ENCODE measurements at places on chromosomes 6 and 20. TPM values are rescaled to one million over a fixed set of nuclear protein-coding genes. Genes with fewer than 3 reads are reported as not detected.

DNA sequence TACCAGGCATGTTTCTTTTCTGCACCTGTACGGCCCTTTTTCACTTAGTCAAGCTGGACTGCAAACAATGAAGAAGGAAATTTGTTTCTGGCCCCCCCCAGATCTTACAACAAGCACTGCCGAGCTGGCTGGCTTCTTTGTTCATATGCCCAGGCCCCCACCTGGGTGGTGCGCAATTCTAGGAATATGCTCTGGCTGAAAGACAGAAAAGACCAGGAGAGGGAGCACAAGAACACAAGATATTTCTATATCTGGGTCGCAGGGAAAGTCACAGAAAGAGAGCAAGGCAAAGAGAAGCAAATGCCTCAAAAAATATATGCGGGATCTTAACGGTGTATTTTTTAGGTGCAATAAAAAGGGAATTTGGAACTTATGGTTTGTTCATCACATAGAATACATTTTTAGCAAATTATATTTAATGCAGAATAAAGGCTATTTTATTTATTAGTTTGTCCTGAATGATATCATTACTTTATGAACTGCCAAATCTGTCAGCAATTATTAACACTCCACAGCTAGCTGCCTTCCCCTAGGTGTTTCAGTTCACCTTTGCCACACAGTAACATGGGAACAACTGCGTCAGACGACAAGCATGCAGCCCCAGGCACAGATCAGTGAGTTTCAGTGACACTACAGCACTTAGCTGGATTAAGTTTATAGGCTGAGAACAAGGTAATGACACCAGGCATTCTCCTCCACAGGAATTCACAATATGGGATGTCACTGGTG lies 76.5 kb downstream of the GJA10 start:
- no peaks in the 10 kb centered on the region for H3K27me3 ChIP-seq
- H3K4me1 ChIP-seq, result peaks cover 15% of the 10 kb centered on the region
- no peak overlapping the region for H3K4me3 ChIP-seq
- H3K27ac ChIP-seq, result no peak overlapping the region
- no peaks in the 10 kb centered on the region for H3K36me3 ChIP-seq
- DNase-seq, result peak; percentile 64

DNA sequence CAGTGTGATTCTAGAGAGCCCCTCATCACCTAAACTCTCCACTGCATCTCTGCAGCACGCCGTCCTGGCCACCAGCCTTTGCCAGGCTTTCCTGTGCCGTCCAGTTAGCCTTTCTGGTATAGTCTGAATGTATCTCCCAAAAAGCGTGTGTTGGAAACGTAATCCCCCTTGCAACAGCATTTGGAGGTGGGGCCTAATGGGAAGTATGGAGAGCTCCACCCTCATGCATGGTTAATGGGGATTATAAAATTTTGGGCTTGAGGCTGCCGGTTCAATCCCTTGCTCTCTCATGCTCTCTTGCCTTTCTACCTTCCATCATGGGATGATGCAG lies 53.4 kb downstream of the NEDD9 start:
- DNase-seq, result no peak
- H3K36me3 ChIP-seq, result no peaks in the 10 kb centered on the region
- H3K27ac ChIP-seq, result no peak overlapping the region

- peak; percentile 27 for DNase-seq
- H3K27me3 ChIP-seq, result peaks cover 92% of the 10 kb centered on the region
- no peak overlapping the region for H3K27ac ChIP-seq
- H3K4me3 ChIP-seq, result peak overlapping the region; percentile 55
- peaks cover 17% of the 10 kb centered on the region for H3K4me1 ChIP-seq
Measured at GRCh38 chr6:98832284-98833056, 1.9 kb upstream of the POU3F2 start.

GRCh38 chr20:50194831-50195523 lies 4.3 kb downstream of the CEBPB start:
- no peaks in the 10 kb centered on the region for H3K36me3 ChIP-seq
- DNase-seq, result peak; percentile 54
- no peak overlapping the region for H3K27ac ChIP-seq
- no peak overlapping the region for H3K4me3 ChIP-seq
- H3K27me3 ChIP-seq, result no peaks in the 10 kb centered on the region

DNA sequence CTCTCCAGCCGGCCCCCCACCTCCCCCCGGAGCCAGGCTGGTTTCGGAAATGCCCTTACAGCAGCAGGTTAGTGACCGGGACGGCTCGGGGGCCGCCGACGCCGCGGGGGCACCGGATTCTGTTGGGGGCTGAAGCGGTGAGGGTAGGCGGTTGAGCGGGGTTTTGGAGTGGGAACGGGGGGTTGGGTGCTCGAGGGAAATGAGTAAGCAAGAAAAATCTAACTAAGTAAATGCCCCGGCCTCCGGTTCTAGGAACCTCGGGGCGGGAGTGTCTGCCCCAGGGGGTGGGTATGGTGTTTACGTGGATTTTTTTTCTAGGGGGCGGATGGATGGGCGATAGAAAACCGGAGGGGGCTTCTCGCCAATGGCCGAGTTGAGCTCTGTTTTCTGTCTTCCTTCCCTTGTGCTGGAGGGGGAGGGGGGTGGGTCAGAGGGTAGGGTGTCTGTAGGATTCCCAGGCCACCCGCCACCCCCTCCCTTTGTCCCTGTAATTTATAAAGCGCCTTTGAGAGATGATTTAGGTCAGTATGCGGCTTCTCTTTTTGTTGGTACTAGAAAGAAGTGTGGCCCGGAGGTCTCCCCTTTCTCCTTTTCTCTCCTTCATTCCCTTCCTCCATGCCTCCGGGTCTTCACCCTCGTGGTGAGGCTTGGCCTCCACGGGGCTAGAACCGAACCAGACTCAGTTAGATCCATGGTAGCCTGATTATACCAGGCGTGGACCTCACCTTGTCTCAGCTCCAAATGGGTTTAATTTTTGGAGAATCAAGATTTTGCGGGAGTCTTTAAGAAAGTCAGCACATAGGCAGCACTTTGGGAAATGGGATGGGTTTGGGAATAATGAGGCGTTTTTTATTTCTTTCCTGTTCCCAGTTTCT lies 2.3 kb downstream of the E2F3 start:
- peaks cover 10% of the 10 kb centered on the region for H3K4me1 ChIP-seq
- H3K4me3 ChIP-seq, result peak overlapping the region; percentile 75
- no peaks in the 10 kb centered on the region for H3K36me3 ChIP-seq
- peak; percentile 65 for DNase-seq
- H3K27ac ChIP-seq, result peak overlapping the region; percentile 94

DNA sequence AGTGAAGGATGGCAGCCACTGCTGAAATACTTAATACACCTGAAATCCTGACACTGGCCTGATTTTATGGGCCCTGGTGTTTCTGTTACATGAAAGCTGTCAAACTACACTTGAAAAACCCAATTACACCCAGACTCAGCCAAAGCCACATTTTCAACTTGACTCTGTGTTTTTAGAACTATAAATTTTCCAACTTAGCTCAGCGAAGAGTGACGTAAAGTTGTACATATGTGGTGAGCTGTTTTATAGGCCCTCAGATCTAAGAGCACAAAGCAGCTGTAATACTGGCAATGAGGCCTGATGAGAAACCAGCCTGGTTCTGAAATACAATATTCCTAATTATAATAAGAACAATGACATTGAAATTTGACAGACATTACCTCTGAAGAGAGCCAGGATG lies 18.6 kb downstream of the SCML4 start:
- H3K27ac ChIP-seq, result no peak overlapping the region
- H3K4me1 ChIP-seq, result peaks cover 5% of the 10 kb centered on the region
- H3K27me3 ChIP-seq, result peaks cover 7% of the 10 kb centered on the region
- H3K36me3 ChIP-seq, result no peaks in the 10 kb centered on the region
- no peak overlapping the region for H3K4me3 ChIP-seq
- DNase-seq, result no peak

GRCh38 chr20:44770484-44771171 lies 25.0 kb downstream of the KCNK15 start:
- H3K4me1 ChIP-seq, result no peaks in the 10 kb centered on the region
- no peak for DNase-seq
- no peak overlapping the region for H3K27ac ChIP-seq
- H3K4me3 ChIP-seq, result no peak overlapping the region
- H3K27me3 ChIP-seq, result no peaks in the 10 kb centered on the region

GRCh38 chr6:84280030-84280429 lies 52.6 kb upstream of the CEP162 start:
- H3K4me3 ChIP-seq, result no peak overlapping the region
- H3K36me3 ChIP-seq, result no peaks in the 10 kb centered on the region
- no peaks in the 10 kb centered on the region for H3K27me3 ChIP-seq
- H3K4me1 ChIP-seq, result no peaks in the 10 kb centered on the region
- no peak overlapping the region for H3K27ac ChIP-seq
- DNase-seq, result no peak

- H3K4me1 ChIP-seq, result no peaks in the 10 kb centered on the region
- no peaks in the 10 kb centered on the region for H3K36me3 ChIP-seq
- H3K27ac ChIP-seq, result no peak overlapping the region
- DNase-seq, result no peak
- H3K27me3 ChIP-seq, result no peaks in the 10 kb centered on the region
- no peak overlapping the region for H3K4me3 ChIP-seq
Measured at GRCh38 chr6:31214516-31214915, 44.0 kb upstream of the POU5F1 start.

DNA sequence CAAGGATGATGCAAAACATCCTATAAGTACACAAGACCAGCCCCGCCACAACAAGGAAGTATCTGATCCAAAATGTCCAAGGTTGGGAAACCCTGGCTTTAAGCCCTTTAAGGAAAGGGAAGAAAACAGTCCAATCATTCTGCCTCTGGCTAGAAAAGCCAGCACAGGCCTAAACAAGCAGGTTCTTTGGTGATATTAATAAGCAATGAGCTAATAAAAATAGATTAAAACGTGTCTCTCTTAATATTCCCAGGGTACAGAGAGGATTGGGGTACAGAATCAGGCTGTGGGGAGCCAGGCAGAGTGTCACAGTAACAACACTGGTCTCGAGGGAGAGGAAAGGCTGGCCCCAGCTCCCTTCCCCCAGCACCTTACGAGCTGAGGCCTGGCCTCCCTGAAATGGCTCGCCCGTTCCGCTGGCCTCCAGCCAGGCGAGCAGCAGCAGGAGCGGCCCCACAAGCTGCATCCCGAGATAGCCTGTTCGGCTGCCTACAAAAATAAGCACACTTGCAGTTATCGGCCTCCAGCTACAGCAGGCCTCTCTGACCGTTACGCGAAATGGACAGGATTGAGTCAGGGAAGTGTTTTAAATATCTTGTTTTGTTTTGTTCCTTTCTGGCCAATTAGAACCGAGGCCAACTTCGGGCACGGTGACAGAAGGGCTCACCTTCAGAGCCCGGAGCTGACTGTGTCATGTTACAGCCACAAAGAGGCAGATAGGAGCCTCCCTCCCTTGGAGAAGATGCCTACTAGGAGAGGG lies 4.0 kb upstream of the ZMYND8 start:
- no peak overlapping the region for H3K4me3 ChIP-seq
- peak; percentile 93 for DNase-seq
- peaks cover 64% of the 10 kb centered on the region for H3K4me1 ChIP-seq
- peak overlapping the region; percentile 98 for H3K27ac ChIP-seq

GRCh38 chr6:36605143-36605542 lies 11.0 kb downstream of the SRSF3 start:
- H3K4me1 ChIP-seq, result peaks cover 32% of the 10 kb centered on the region
- no peaks in the 10 kb centered on the region for H3K27me3 ChIP-seq
- no peak overlapping the region for H3K4me3 ChIP-seq
- no peak for DNase-seq
- no peak overlapping the region for H3K27ac ChIP-seq

DNA sequence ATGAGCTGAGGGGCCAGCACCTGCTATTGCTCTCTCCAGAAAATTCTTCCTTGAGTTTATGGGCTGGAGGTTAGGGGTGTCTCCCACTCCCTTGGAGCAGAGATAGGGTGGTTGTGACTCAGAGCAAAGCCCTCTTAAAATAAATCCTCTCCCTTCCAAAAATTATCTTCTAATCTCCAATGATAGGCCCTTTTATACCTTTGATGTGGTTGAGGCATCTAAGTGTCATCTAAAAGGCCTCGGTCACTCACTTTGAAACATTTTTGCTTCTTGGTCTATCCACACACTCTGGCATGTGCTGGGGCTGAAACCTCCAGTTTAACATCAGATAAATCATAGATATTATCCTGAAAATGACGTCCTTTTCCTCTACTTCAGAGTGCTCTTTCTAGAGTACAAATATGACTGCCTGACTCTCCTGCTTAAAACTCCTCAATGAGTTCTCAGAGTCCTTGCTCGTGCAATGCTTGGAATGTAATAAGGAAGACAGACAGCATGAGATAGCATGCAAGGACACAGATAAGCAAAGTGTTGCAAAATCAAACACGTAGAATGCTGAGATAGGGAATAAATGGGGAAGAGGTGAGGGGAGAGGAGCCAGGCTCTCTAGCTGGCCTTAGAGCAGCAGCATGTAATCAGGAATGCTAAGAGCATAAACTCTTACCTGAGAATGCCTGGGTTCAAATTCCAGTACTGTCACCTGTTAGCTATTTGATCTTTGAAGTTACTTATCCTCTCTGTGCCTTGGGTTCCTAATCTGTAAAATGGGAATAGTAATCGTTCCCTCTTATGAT lies 374.1 kb upstream of the CITED2 start:
- H3K27me3 ChIP-seq, result no peaks in the 10 kb centered on the region
- peaks cover 32% of the 10 kb centered on the region for H3K4me1 ChIP-seq
- no peak overlapping the region for H3K4me3 ChIP-seq
- no peaks in the 10 kb centered on the region for H3K36me3 ChIP-seq

DNA sequence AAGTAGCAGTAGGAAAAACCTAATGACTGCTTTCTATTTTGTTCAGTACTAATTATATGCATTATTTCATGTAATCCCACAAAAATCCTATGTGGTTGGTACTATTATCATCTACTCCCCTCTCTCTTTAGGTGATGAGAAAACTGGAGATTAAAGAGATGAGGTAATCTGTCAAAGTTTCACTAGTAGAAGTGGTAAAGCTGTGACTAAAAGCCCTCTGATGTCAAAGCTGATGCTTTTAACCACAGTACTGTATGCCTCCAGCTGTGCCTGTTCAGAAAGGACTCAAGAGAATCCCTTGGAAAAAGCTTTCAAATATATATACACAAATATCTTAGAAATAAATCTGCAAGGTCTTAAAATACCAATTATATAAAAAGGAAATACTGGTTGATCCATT lies 38.0 kb downstream of the PHIP start:
- H3K4me3 ChIP-seq, result no peak overlapping the region
- H3K27me3 ChIP-seq, result no peaks in the 10 kb centered on the region
- H3K36me3 ChIP-seq, result peaks cover 23% of the 10 kb centered on the region
- H3K4me1 ChIP-seq, result no peaks in the 10 kb centered on the region

CTAGE9 gene
- total RNA-seq, result not detected

HTR1E gene
- not detected for total RNA-seq

PRPH2 gene
- 7.3 TPM for total RNA-seq

PXDC1 gene
- total RNA-seq, result 16.1 TPM

SCRT2 gene
- not detected for total RNA-seq

CCN5 gene
- not detected for total RNA-seq

RAB44 gene
- not detected for total RNA-seq

C20orf141 gene
- not detected for total RNA-seq

Data from cardiac muscle cell (in vitro differentiated cells and primary cell).